Psoas muscle (tissue), 8 donors: ENCODE measurements at places on chromosomes 5 and 9.

DNA sequence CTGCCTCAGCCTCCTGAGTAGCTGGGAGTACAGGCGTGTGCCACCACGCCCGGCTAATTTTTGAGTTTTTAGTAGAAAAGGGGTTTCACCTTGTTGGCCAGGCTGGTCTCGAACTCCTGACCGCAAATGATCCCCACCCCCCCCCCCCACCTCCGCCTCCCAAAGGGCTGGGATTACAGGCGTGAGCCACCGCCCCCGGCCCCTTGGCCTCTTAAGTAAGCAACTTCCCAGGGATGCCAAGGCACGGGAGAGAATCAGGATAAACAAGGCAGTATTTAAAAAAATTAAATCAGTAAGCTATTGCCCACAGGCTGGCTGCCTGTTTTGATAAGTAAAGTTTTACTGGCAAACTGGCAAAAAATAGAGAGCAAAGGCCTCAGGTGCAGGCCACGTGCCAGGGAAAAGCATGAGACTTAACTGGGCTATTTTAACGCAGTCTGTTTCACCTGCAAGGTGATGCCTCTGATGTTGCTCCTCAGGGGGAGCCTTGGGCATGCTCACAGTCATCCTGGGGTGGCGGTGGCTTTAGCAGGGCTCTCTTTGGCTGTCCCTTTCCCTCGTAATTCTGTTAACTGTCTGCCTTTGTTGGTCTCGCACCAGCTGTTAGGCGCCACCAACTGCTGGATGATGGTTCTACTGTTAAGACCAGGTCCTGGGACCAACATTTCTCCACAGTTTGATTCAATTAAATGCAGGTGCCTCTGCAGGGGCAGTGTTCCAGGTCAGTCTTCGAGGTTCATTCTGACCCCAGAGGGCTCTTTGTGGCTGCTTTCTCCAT lies 19.4 kb upstream of the RNF130 start:
- no peak for DNase-seq

GRCh38 chr5:159463590-159464321 lies 133.5 kb upstream of the IL12B start:
- DNase-seq, result no peak

- DNase-seq, result no peak
Measured at GRCh38 chr9:112705768-112706427, 12.0 kb downstream of the INIP start.

DNA sequence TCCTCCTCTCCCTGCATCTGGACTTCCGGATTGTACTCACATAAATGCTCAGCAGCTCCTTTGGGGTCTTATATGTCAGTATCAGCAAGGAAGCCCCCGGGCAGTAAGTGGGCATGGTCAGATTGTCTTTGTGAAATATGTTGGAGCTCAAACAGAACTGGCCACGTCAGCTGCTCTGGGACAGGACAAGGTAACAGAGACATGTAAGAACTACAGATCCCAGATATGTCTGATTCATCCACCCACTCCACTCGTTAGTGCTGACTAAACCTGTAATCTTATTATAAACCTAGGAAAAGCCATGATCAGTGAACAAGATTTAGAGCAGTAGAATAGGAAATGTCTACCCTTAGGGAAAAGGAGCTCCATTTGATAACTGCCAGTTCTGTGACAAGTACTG lies 561.8 kb downstream of the CETN3 start:
- no peak for DNase-seq

DNA sequence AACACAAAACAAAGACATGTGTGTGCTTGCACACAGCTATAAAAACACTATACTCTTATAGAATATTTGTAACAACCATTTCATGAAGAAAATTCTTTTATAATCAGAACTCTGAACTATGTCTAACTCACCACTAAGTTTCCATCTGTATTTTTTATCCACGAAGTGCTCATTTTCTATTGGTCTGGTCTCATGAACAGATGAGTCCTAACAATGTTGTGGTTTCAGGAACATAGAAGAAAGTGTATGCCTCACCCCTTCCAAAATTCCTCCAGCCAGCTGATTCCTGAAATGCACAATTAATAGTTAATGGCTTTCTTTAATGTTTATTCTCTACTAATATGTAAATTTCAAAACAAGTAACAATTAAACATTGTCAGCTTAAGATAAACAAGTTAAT lies 325.3 kb upstream of the GRAMD2B start:
- DNase-seq, result no peak

DNA sequence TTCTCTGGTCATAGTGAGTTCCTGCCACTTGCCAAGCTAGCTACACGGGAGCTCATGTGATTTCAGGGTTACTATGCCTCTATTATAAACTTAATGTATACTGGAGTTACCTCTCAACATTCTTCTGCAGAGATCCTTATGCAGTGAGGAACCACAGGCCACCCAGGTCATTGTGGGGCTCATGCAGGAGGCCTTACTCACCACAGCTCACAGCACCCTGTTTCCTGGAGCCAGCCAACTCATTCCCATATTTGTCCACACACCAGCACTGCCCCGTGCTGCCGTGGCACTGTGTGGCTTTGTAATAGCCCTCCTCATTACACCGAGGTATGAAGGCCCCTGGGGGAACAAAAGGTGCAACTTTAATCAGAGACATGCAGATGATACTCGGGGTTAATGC lies 520.0 kb downstream of the SPOCK1 start:
- no peak for DNase-seq

DNA sequence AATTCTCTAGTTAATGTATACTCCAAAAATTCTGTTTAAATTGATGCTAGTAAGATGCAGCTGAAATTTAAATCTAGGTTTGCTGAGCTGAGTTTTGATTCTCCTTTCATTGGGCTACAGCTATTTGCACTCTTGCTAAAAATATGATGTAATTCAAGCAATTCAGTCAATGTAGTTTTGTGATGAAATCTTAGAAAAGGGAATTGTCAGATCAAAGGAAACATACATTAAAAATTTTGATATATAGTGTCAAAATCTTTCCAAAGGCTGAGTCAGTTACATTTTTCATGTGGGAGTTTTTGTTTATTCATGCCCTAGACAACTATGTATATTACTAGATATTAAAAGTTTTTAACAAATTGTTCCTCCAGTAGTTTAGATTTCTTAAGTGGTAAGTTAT lies 334.9 kb upstream of the DAB2 start:
- DNase-seq, result no peak

DNA sequence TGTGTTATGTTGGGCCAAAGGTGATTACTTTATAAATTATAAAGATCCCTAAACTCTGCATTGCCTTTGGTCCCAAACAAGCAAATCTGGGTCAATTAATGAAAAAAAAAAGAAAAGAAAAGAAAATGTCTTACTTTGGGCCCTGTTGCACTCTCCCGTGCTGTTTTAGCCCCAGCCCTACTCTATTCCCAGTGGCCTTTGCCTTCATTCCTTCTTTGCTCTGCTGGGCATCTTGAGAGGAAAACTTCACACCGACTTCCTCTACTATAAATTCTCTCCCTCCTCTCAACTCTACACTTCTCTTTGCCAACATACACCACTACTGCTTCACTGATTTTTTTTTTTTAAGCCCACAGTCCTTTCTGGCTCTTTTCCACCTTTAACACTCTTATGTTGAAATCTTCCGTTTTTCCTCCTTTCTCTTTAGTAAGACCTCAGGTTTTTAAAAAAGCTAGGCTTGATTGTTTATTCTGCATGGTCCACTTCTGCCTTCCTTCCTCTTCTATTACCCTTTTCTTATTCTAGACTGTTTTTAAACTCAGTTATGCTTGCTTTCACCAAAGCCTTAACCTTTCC lies 4.5 kb upstream of the MSMP start:
- DNase-seq, result no peak

DNA sequence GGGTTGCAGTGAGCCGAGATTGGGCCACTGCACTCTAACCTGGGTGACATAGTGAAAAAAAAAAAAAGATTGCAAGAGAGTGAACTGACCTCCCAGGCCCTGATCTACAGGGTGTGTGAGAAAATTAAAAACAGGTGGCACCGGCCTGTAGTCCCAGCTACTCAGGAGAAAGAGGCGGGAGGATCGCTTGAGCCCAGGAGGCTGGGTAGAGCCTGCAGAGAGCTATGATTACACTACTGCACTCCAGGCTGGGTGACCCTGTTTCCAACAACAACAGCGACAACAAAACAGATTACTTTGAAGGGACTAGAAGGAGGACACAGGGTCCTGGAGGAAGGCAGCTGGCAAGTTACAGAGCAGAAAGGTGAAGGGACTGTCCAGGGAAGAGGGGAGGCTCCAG lies 42.2 kb upstream of the FABP6 start:
- no peak for DNase-seq

- peak; percentile 60 for DNase-seq
Measured at GRCh38 chr9:137407590-137408300, 15.2 kb downstream of the EXD3 start.
